Activated CD4-positive, alpha-beta T cell treated with anti-CD3 and anti-CD28 coated beads, Interleukin-2, amount 50 U/mL, for 4 hours (primary cell): ENCODE measurements at places on chromosomes 12 and 14.

GRCh38 chr14:84228702-84229101 lies 1301.2 kb upstream of the FLRT2 start:
- DNase-seq, result no peak

DNA sequence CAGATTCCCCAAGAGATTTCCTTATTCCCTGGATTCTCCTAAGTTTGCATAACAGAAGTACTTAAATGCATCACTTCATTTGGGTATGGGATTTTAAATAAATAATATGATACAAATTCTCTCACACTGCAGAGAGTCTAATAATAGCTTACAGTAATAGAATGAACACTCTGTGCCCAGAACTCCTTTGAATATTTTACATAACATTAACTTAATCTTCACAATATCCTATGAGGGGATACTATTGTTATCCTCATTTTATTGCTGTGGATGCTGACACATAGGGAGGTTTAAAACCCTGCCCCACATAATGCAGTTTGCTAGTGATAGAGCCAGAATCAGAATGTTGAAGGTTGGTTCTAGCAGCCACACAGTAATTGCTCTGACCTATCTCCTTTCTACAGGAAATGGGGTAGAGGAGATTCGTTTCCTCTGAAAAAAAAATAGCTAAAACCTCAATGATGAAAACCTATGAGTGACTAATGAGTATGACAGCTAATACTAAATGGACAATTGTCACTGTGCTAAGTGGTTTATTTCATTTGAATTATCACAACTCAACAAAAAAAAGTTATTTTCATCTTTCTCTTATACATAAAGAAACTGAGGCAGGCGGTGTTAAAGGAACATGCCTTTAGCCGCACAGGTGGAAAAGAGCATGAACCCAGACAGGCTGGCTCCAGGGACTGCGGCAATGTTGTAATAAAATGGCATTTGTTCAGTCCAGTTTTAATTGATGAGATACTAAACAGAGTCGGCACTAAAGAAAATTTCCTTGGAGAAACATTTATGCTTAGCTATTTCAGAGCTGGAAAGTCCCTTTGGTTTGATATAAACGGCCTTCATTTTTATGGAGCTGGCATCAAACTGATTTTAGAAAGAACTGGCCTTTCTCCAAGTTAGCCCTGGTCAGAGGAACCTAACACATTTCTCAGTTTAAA lies 880.9 kb downstream of the NRXN3 start:
- no peak for DNase-seq

DNA sequence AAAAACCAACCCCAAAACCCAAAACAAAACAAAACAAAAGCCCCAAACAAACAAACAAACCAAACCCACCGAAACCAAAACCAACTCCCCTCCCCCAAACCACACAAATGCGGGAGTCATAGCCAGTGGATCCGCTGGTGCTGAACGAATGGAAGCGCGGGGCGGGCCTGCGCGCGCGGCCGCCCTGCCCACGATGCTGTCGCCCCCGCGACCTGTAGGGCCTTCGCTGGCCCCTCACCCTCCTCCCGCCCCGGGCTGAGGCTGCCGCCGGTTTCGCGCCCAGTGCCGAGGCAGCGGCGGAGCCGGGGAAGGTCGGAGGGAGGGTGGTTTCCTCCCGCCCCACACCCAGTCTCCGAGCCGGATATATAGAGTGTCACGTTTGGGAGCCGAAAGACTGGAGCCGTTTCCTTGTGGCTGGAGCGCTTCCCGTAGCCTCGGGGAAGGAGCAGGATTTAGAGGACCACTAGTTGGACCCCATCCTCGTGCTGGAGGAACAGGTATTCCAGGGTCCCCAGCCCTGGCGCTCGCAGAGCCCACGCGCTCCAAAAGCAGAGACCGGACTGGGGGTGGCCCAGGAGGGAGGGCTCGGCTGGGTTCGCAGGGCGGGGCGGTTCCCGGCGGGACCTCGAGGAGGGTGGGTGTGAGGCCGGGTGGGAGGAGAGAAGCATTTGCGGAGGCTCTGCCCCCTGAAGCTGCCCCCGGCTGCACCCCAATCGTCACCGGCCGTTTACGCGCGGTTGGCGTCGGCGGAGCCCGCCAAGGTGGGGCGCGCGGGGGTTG lies at the start of gene FAR2:
TSS of gene FAR2 (plus strand) at position 368 of the 780 bp plus-strand sequence. CDS start 121,172 bp downstream, outside the sequence.
- peak; percentile 28 for DNase-seq

DNA sequence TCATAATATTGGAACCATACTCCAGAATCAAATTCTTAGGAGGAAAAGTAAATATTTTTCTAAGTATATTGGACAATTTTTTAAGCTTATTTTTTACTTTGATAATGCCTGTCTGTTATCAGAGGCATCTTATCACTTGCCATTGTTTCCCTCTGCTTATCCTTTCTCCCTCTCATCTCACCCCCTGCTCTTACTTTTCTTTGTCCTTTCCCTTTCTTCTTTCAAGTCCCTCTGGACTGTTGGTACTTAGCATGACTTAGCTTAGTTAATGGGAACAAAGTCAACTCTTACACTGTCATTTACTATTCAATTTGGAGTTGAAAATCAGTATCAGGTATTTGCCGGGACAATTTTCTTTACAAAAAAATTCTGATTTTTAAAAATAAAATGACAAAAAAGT lies 45.2 kb downstream of the ABCD2 start:
- DNase-seq, result no peak

- DNase-seq, result no peak
These were observed 513.0 kb downstream of the DIO2 start for GRCh38 chr14:79698298-79698711.

DNA sequence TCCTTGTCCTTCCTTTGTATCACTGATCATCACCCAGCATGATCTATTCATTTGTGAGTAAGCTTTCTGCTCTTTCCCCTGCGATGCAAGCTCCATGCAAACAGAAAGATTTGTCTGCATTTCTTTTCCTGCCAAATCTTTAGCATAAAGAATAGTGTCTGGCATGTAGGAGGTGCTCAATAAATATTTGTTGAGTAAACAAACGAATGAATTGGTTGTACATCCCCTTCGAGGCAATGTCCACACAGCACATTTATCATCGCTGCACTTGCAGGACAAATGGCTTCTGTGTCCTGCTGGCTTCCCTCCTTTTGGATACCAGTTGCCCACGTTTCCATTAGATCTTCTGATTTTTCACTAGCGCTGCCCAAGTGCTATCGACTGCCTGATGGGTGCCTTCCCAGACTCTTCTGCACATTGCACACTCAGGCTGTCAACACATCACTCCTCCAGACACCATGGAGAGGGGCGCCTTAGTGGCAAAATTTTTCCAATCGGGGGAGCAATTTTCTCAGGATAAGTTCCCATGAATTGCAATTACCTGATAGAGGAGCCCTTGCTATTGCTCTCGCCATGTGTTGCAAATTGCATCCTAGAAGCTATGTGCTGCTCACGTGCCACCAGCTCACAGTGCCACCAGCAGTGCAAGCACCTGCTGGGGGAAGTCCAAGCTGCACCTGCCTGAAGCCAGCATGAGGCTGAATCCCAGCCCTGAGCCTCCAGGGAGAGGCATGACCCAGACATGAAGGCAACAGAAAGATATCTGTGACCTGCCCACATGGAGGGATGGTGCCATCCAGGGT lies 206.6 kb downstream of the KIF26A start:
- DNase-seq, result no peak

GRCh38 chr12:123962513-123962912 lies 10.1 kb downstream of the CCDC92 start:
- no peak for DNase-seq

DNA sequence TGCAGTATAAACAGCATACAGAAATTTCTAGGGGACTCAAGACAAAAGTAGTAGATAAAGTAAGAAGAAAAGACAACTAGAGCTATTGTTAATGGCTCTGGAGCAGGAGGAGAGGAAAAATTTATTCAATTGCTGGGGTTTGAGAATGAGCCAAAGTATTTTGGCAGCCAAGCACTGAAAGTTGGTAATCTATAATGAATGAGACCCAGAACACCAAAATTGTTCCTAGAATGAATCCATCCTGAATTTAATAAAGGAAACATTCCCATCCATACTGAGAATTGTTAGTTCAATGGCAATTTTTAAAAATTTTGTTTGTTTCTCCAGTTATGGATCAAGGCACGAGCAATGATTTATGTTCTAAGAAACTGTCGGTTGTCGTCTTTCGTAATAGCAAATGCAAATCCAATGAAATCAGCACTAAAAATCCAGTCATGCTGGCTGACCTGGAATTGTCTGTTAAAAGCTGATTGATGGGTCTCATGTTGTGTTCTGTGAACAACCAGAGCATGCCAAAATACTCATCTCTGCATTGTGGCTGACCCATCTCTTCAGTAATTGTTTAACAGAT lies 170.9 kb upstream of the LMNTD1 start:
- DNase-seq, result no peak

- no peak for DNase-seq
These were observed 311.7 kb upstream of the E2F7 start for GRCh38 chr12:77377116-77377515.

DNA sequence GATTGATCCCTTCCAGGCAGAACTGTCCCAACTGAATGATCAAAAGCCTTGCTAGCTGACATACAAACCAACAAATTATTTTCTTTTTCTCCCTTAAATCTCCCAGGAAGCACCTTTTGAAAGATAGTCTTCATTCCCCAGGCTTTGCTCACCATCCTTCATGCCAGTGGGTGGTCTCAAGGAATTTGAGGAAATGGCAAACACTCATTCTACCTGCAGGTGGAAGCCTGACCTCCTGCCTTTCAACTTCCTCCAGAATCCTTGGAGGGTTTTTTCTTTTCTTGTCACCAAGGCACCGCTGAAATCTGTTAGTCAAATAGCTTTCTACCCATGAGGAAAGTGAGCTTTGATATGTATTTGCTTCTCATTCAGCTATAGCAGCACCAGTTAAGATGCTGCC lies 128.5 kb downstream of the WIF1 start:
- DNase-seq, result no peak

DNA sequence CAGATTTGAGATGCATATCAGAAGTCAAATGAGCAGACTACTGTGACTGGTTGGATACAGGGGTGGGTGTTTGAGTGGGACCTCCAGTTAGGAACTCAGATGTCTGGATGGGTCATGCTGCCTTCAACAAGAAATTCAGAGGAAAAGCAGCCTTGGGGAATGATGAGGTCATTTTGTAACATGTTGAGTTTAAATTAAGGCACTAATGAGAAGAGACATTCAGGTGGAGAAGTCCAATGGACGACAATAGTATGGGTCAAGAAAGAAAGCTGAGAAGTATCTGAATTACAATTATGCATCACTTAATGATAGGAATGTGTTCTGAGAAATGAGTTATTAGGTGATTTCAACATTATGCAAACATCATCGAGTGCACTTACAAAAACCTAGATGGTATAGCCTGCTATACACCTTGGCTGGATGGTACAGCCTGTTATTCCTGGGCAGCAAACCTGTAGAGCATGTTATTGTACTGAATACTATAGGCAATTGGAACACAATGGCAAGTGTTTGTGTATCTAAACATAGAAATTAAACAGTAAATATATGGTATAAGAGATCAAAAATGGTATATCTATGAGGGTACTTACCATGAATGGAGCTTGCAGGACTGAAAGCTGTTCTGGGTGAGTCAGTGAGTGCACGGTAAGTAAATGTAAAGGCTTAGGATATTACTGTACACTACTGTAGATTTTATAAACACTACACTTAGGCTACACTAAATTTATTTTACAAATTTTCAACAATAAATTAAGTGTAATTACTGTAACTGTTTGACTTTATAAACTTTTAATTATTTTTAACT lies 414.7 kb downstream of the RAD51B start:
- DNase-seq, result no peak

GRCh38 chr14:70906793-70907175 lies 475 bp upstream of the PCNX1 start:
- DNase-seq, result no peak

DNA sequence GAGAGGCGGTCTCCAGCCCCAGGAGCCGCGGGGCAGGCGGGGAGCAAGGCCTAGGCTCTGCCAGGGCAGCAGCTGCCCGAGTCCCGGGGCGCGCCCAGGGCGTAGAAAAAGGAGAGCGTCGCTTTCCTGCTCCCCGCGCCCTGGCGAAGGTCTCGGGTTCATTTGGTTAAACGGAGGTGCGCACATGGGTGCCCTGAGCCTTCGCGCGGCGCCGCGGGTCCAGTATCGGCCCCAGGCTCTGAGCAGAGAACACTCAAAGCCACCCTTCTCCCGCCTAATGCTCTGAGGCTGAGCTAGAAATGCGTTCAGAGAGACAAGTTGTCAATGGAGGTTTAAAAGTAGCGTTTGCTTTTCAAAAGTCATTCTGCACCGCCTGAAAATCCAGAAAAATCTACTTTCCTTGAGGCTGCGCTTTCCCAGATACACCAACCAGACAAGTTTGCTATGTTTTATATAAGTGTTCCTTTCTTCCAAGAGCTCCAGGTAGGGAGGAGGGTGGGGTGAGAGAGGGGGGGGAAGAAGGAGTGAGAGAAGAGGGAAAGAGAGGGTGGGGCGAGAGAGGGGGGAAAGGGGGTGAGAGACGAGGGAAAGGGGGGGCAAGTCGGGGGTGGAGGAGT lies 1.5 kb downstream of the TMEM132C start:
- DNase-seq, result no peak
